ENCODE measurements at places on chromosomes 2 and 18. TPM values are rescaled to one million over a fixed set of nuclear protein-coding genes. Genes with fewer than 3 reads are reported as not detected.

The ILKAP gene
- total RNA-seq, result 40.7 TPM

The PRKAG3 gene
- not detected for total RNA-seq

The INHA gene
- 0.23 TPM for total RNA-seq

The KDSR gene
- total RNA-seq, result 90.1 TPM

The TXNDC9 gene
- total RNA-seq, result 29.9 TPM

The AQP12B gene
- total RNA-seq, result not detected

Data from activated naive CD4-positive, alpha-beta T cell treated with anti-CD3 and anti-CD28 coated beads, Interleukin-2, amount 50 U/mL, for 72 hours (primary cell).